ENCODE measurements at places on chromosomes 5 and 9. TPM values are rescaled to one million over a fixed set of nuclear protein-coding genes. Genes with fewer than 3 reads are reported as not detected.

The BHMT2 gene
- not detected for total RNA-seq

The C5orf46 gene
- not detected for total RNA-seq

The PCDHGA1 gene
- not detected for total RNA-seq

The PCSK5 gene
- 482 TPM for total RNA-seq

The KCNV2 gene
- total RNA-seq = not detected

The RBM22 gene
- 53.6 TPM for total RNA-seq

The NINJ1 gene
- total RNA-seq = 55.9 TPM

The GGTA1 gene
- total RNA-seq = 12.4 TPM

GRCh38 chr5:117103703-117104102, 529.1 kb upstream of the SEMA6A start:
- no peaks in the 10 kb centered on the region for H3K4me1 ChIP-seq
- no peak overlapping the region for H3K27ac ChIP-seq
- H3K36me3 ChIP-seq = no peaks in the 10 kb centered on the region
- H3K27me3 ChIP-seq = no peaks in the 10 kb centered on the region

DNA sequence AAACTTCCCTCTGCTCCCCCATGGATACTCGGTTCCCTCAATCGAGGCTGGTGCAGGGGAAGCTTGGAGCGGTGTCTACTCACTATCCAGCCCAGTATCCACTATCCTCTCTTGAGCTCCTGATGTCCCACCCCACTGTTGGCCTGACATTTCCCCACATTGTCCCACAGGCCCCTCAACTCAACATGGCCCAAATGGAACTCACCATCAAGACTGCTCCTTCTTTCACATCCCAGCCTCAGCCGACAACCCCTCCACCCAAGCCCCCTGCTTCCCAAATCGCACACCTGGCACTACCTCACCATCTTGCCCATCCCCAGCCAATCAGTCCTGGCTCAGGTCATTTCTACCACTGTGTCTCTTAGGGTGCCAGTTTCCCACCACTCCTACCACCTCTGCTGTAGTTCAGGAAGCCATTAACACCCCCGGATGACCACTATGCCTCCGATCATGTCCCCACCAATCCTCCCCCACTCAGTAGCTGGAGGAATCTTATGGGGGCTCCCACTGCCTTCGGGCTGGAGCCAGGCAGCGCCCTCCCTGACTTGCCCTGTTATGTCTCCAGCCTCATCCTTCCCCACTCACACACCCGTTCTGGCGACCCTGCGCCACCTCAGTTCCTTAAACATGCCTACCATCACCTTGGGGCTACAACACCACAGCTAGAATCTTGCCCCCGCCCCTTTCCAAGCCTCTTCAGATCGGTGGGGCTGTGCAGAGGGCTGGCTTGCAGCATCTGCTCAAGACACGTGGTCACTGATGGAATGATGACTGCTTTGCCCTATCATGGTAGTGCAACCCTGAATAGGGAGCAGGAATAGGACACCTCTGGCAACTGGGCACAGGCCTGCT, 273.6 kb downstream of the FSTL4 start:
- no peaks in the 10 kb centered on the region for H3K36me3 ChIP-seq
- no peaks in the 10 kb centered on the region for H3K4me1 ChIP-seq
- H3K4me3 ChIP-seq = no peak overlapping the region
- H3K27ac ChIP-seq = no peak overlapping the region
- no peaks in the 10 kb centered on the region for H3K27me3 ChIP-seq

DNA sequence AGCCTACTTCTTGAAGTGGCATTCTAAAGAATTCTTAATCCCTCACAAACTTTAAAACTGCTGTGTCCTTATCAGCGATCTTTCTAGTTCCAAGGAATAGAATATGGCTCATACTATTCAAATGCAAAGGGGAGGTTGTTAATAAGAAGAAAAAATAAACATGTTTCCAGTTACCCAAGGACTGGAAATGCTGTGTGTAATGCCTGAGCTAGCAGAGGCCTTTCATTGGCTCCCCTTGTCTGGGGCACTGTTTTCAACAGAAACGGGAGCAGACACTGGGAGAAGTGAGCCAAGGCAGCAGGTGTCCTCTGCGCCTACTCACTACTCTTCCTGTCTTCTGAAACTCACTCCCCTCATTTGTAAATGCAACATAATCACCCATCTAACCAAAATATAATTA, 253.0 kb downstream of the MARCHF11 start:
- no peaks in the 10 kb centered on the region for H3K27me3 ChIP-seq
- no peak for DNase-seq
- H3K27ac ChIP-seq = no peak overlapping the region
- H3K4me3 ChIP-seq = no peak overlapping the region
- no peaks in the 10 kb centered on the region for H3K4me1 ChIP-seq
- H3K36me3 ChIP-seq = no peaks in the 10 kb centered on the region

DNA sequence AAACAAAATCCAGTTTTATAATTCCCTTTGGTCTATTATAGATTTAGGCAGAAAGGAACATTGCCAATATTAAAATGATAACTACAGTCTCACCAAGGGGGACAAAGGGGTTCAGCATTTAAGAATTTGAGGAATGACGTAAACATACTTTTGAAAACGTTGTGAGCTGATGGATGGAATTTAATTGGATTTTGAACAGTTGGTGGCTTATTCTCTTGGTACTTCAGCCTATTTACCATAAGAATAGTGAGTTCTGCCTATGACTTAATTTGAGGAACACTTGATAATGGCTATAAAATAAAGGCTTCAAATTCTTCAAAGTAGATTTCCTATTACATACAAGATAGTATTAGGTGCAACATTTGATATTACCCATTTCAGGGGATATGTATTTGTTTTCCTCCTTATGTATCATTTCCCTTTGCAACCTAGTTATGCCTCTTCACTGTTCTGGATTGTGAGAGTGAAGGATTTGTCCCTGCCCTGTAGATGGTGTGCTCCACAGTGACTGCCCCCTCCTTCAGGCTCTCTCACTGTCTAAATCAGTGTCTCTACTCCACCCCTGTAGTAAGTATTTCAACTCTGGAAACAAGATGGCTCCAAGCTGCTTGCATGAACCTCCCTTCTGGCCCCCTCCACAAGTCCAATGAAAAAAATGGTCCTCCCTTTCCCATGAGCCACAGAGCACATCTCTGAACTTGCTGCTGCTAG, 225.6 kb downstream of the ARHGEF28 start:
- H3K27ac ChIP-seq = no peak overlapping the region
- no peak for DNase-seq
- no peaks in the 10 kb centered on the region for H3K36me3 ChIP-seq
- H3K4me3 ChIP-seq = no peak overlapping the region

GRCh38 chr5:68834491-68834981, 259.3 kb upstream of the SLC30A5 start:
- H3K36me3 ChIP-seq = no peaks in the 10 kb centered on the region
- no peaks in the 10 kb centered on the region for H3K27me3 ChIP-seq
- H3K4me3 ChIP-seq = no peak overlapping the region
- H3K27ac ChIP-seq = no peak overlapping the region

GRCh38 chr5:13814301-13814700, 130.2 kb downstream of the DNAH5 start:
- DNase-seq = no peak
- H3K36me3 ChIP-seq = no peaks in the 10 kb centered on the region
- no peak overlapping the region for H3K27ac ChIP-seq
- no peak overlapping the region for H3K4me3 ChIP-seq
- H3K4me1 ChIP-seq = no peaks in the 10 kb centered on the region
- no peaks in the 10 kb centered on the region for H3K27me3 ChIP-seq

GRCh38 chr9:134049772-134050588, 17.8 kb downstream of the BRD3 start:
- H3K27me3 ChIP-seq = no peaks in the 10 kb centered on the region
- DNase-seq = no peak

- H3K4me1 ChIP-seq = no peaks in the 10 kb centered on the region
- H3K27me3 ChIP-seq = no peaks in the 10 kb centered on the region
- no peak for DNase-seq
- no peaks in the 10 kb centered on the region for H3K36me3 ChIP-seq
- no peak overlapping the region for H3K4me3 ChIP-seq
- H3K27ac ChIP-seq = no peak overlapping the region
Measured at GRCh38 chr5:123803359-123803758, 291.4 kb downstream of the CSNK1G3 start.

DNA sequence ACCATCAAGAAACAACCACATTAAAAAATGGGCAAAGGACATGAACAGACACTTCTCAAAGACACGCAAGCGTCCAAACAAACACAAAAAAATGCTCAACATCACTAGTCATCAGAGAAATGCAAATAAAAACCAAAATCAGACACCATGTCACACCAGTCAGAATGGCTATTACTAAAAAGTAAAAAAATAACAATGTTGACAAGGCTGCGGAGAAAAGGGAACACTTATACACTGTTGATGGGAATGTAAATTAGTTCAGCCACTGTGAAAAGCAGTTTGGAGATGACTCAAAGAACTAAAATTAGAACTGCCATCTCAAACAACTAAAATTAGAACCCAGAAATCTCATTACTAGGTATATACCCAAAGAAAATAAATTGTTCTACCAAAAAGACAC, 80.4 kb downstream of the CAAP1 start:
- H3K4me1 ChIP-seq = no peaks in the 10 kb centered on the region
- DNase-seq = no peak
- no peaks in the 10 kb centered on the region for H3K36me3 ChIP-seq
- no peak overlapping the region for H3K4me3 ChIP-seq

- no peak for DNase-seq
- H3K4me3 ChIP-seq = no peak overlapping the region
- no peaks in the 10 kb centered on the region for H3K4me1 ChIP-seq
- no peaks in the 10 kb centered on the region for H3K27me3 ChIP-seq
- no peak overlapping the region for H3K27ac ChIP-seq
Measured at GRCh38 chr5:59020611-59021285, 437.9 kb downstream of the RAB3C start.

DNA sequence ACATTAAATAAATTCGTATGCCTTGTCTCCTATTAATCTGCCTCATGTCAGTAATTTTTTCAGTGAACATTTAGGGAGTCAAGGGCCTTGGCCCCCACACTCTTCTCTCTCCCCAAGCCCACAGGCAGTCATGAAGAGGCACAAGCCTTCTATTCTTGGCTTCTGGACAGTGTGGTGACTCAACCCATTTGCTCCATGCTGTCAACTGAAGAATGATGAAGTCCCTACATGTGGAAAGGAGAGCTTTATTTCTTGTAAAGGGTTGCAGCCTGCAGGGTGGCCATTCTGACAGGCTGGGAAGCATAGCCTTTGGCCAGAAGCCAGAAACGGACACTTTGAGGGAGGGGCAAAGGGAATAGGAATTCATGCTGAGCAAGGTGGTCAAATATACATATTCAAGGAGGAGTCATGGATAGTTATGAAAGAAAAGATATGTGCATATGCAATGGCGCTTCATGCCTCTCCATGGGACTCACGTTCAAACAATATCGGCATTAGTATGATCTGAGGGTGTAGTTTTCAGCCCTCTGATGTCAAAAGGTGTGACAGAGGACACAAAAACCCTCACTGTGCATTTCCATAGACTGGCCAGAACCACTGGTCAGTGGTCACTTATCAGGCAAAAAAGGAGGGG, 31.3 kb downstream of the ANKRA2 start:
- no peaks in the 10 kb centered on the region for H3K4me1 ChIP-seq
- H3K36me3 ChIP-seq = no peaks in the 10 kb centered on the region
- DNase-seq = no peak
- no peaks in the 10 kb centered on the region for H3K27me3 ChIP-seq

- H3K36me3 ChIP-seq = no peaks in the 10 kb centered on the region
- no peaks in the 10 kb centered on the region for H3K27me3 ChIP-seq
- no peak overlapping the region for H3K4me3 ChIP-seq
- H3K4me1 ChIP-seq = peaks cover 5% of the 10 kb centered on the region
- no peak overlapping the region for H3K27ac ChIP-seq
Measured at GRCh38 chr5:132022737-132023136, 11.3 kb upstream of the ACSL6 start.

DNA sequence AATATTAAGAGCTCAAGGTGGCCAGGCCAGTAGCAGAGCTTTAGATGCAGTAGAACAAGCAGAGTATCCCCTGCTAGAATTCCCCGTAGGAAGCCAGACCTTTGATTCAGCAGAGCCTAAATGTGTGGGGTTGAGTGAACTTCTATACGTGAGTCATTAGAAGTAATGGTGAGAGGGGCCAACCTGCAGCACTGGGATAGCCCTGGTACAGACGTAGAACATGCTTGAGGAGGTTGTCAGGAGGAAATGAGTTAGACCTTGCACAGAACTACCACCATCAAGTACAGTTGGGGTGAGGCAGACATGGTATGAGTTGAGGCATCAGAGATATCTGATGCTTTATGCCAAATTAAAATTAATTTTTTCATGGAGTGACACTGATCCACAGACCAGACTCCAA, 42.0 kb downstream of the PDCD1LG2 start:
- H3K27me3 ChIP-seq = no peaks in the 10 kb centered on the region
- no peak overlapping the region for H3K4me3 ChIP-seq
- H3K36me3 ChIP-seq = no peaks in the 10 kb centered on the region

DNA sequence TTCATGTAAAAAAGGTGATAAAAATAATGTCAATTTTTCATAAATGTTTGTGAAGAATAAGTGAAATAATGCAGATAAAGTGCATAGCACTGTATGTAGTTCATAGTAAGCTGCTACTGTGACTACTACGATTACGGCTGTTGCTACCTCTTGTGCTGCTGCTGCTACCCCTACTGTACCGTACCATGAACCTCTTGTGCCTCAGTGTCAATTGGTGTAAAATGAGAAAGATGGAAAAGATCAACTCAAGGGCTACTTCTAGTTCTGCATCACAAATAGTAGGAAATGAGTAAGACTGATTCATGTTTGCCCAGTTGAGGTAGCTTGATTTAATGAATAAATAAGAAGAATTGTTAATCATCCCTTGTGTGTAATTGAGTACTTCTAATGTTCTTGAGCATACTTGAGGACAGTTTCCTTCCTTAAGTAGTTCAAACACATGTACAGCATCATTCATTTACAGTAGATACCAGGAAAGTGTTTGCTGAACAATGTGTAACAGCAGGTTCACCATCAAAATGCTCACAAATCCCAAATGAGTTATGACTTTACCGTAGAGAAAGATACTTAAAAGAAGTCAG, 200.0 kb upstream of the ATP10B start:
- H3K27me3 ChIP-seq = no peaks in the 10 kb centered on the region
- no peak overlapping the region for H3K27ac ChIP-seq
- DNase-seq = no peak
- H3K36me3 ChIP-seq = no peaks in the 10 kb centered on the region
- H3K4me1 ChIP-seq = no peaks in the 10 kb centered on the region

DNA sequence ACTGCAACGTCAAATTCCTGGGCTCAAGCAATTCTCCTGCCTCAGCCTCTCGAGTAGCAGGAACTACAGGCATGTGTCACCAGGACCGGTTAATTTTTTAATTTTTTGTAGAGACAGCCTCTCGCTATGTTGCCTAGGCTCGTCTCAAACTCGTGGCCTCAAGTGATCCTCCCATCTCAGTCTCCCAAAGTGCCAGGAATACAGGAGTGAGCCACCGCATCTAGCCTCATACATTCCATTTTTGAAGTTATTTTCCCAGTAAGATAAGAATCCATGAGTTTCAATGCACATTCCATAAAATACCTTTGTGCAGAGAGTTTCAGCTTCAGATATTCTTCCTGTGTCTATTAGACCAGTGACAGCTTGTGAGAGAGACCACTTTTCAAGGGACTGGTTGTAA, 70.4 kb downstream of the SKIC3 start:
- H3K27ac ChIP-seq = no peak overlapping the region
- no peak for DNase-seq
- no peaks in the 10 kb centered on the region for H3K4me1 ChIP-seq
- no peaks in the 10 kb centered on the region for H3K27me3 ChIP-seq

Data from Peyer's patch (tissue), 4 donors.